ENCODE measurements at places on chromosomes 2 and 18. TPM values are rescaled to one million over a fixed set of nuclear protein-coding genes. Genes with fewer than 3 reads are reported as not detected.
A peak's percentile ranks its signal among the peaks of the same experiment; 100 is the strongest.

GRCh38 chr2:120744817-120745216 lies 9.1 kb downstream of the GLI2 start:
- H3K4me3 ChIP-seq, result no peak overlapping the region
- no peaks in the 10 kb centered on the region for H3K4me1 ChIP-seq
- H3K36me3 ChIP-seq, result no peaks in the 10 kb centered on the region

GRCh38 chr2:15307526-15307925 lies 253.6 kb downstream of the NBAS start:
- H3K27ac ChIP-seq, result no peak overlapping the region

GRCh38 chr2:40439473-40439872 lies 12.4 kb downstream of the SLC8A1 start:
- no peak for DNase-seq
- peaks cover 7% of the 10 kb centered on the region for H3K4me1 ChIP-seq
- peak overlapping the region; percentile 5 for H3K4me3 ChIP-seq
- no peak overlapping the region for H3K27ac ChIP-seq
- H3K36me3 ChIP-seq, result no peaks in the 10 kb centered on the region

GRCh38 chr18:58513615-58514335 lies 115.1 kb downstream of the ALPK2 start:
- H3K27ac ChIP-seq, result no peak overlapping the region
- no peaks in the 10 kb centered on the region for H3K4me1 ChIP-seq
- no peaks in the 10 kb centered on the region for H3K27me3 ChIP-seq
- no peak for DNase-seq

GRCh38 chr2:5692561-5693286 lies 540 bp downstream of the SOX11 start:
- no peak overlapping the region for H3K27ac ChIP-seq
- no peak for DNase-seq
- H3K4me3 ChIP-seq, result peak overlapping the region; percentile 31
- H3K4me1 ChIP-seq, result peaks cover 15% of the 10 kb centered on the region

DNA sequence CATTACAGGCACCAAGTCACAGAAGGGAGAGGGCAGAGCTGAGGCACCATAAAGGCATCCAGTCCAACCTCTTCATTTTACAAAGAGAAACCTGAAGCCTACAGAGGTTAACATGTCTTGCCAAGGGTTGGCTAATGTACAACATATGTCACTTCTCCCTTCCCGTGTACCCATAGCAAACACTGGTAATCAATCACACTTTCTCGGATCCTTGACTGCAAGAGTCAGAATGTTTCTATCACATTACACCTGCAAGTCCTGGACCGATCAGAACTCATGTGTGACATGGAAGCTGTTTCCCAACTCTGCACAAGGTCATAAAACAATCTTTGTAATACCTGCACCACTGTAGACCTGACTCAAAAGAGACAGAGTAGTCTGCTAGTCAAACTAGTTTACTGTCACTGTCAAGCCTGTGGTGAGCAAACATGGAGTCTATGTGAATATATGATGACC lies 6.0 kb downstream of the ANKRD44 start:
- peaks cover 21% of the 10 kb centered on the region for H3K36me3 ChIP-seq
- DNase-seq, result peak; percentile 51
- no peaks in the 10 kb centered on the region for H3K27me3 ChIP-seq
- H3K4me3 ChIP-seq, result peak overlapping the region; percentile 99
- H3K27ac ChIP-seq, result peak overlapping the region; percentile 100
- H3K4me1 ChIP-seq, result peaks cover 87% of the 10 kb centered on the region

GRCh38 chr2:60317844-60318243 lies 235.6 kb downstream of the BCL11A start:
- no peak for DNase-seq
- H3K4me3 ChIP-seq, result no peak overlapping the region
- no peak overlapping the region for H3K27ac ChIP-seq
- no peaks in the 10 kb centered on the region for H3K27me3 ChIP-seq
- no peaks in the 10 kb centered on the region for H3K36me3 ChIP-seq

DNA sequence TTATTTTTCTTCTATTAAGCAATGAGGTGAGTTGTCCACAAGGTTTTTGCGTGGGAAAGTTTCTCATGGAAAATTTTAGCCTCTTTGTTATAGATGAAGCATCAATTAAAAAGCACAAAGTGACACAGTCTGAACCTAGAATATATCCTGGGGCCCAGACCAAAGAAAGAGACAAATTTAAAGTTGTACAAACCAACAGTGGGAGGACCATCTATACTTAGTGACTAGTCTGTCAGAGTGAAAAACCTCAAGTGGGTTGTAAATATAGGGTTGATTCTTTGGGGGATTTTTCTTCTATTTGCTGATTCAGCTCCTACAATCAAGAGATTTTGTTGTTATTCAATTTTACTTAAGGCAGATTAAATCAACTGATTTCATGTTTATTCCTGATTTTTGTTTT lies 256.2 kb downstream of the SATB2 start:
- H3K4me3 ChIP-seq, result no peak overlapping the region
- no peak for DNase-seq
- no peaks in the 10 kb centered on the region for H3K36me3 ChIP-seq
- peaks cover 7% of the 10 kb centered on the region for H3K27me3 ChIP-seq
- H3K4me1 ChIP-seq, result no peaks in the 10 kb centered on the region

- H3K27ac ChIP-seq, result no peak overlapping the region
- DNase-seq, result no peak
- no peaks in the 10 kb centered on the region for H3K4me1 ChIP-seq
- H3K36me3 ChIP-seq, result no peaks in the 10 kb centered on the region
Measured at GRCh38 chr2:109372171-109372568, 241.6 kb downstream of the SEPTIN10 start.

Gene RPRM
- total RNA-seq, result not detected

Gene OSR1
- total RNA-seq, result not detected
